ENCODE measurements at places on chromosomes 1 and 21.
A peak's percentile ranks its signal among the peaks of the same experiment; 100 is the strongest.

GRCh38 chr1:172801771-172802322 is 142.9 kb downstream of the FASLG start:
- H3K36me3 ChIP-seq, result no peaks in the 10 kb centered on the region
- H3K4me1 ChIP-seq, result no peaks in the 10 kb centered on the region
- H3K27ac ChIP-seq, result no peak overlapping the region
- no peaks in the 10 kb centered on the region for H3K27me3 ChIP-seq

- no peaks in the 10 kb centered on the region for H3K27me3 ChIP-seq
- no peak overlapping the region for H3K4me3 ChIP-seq
- H3K4me1 ChIP-seq, result no peaks in the 10 kb centered on the region
- H3K27ac ChIP-seq, result no peak overlapping the region
- peaks cover 6% of the 10 kb centered on the region for H3K36me3 ChIP-seq
Measured at GRCh38 chr1:56709269-56709880, 64.3 kb downstream of the PRKAA2 start.

- no peaks in the 10 kb centered on the region for H3K36me3 ChIP-seq
- H3K4me3 ChIP-seq, result no peak overlapping the region
- H3K27ac ChIP-seq, result no peak overlapping the region
- H3K4me1 ChIP-seq, result peaks cover 6% of the 10 kb centered on the region
- no peaks in the 10 kb centered on the region for H3K27me3 ChIP-seq
- no peak for DNase-seq
Measured at GRCh38 chr1:18965206-18966173, 9.0 kb upstream of the IFFO2 start.

DNA sequence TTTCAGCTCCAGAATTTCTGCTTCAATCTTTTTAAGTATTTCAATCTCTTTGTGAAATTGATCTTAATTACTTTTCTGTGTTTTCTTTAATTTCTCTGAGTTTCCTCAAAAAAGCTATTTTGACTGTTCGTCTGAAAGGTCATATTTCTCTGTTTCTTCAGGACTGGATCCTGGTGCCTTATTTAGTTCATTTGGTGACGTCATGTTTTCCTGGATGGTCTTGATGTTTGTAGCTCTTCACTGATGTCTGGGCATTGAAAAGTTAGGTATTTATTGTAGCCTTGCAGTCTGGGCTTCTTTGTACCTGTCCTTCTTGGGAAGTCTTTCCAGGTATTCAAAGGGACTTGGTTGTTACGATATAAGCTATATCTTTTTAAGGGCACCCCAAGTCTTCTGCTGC is 998.7 kb downstream of the NCAM2 start:
- H3K27ac ChIP-seq, result no peak overlapping the region
- no peaks in the 10 kb centered on the region for H3K4me1 ChIP-seq
- no peak overlapping the region for H3K4me3 ChIP-seq
- H3K27me3 ChIP-seq, result no peaks in the 10 kb centered on the region
- H3K36me3 ChIP-seq, result no peaks in the 10 kb centered on the region

DNA sequence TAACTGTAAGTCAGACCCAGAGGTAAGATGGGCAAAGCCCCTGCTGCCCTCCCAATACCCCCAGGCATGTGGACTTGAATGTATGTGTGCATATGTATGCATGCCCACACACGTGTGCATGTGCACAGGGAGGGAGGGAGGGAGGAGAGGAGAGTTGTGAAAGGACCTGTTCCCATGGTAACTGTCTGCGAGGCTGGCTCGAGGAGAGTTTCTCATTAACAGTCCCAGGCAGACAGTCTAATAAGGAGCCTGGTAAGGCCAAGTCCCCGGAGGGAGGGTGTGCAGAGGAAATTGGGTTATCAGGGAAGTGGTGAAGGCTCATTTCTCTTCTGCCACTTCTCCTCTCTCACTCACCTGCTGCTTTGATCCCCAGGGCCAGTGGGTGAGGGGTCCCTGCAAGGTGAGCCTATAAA is 74.9 kb downstream of the NFASC start:
- DNase-seq, result peak; percentile 50
- H3K4me1 ChIP-seq, result no peaks in the 10 kb centered on the region
- H3K27me3 ChIP-seq, result no peaks in the 10 kb centered on the region
- H3K36me3 ChIP-seq, result no peaks in the 10 kb centered on the region
- H3K4me3 ChIP-seq, result no peak overlapping the region
